ENCODE measurements at places on chromosomes 2 and 18.

GRCh38 chr2:129347486-129348217 is 631.8 kb upstream of the RAB6C start:
- DNase-seq: no peak

GRCh38 chr2:190678444-190679162 is 29.7 kb downstream of the NAB1 start:
- no peak for DNase-seq

DNA sequence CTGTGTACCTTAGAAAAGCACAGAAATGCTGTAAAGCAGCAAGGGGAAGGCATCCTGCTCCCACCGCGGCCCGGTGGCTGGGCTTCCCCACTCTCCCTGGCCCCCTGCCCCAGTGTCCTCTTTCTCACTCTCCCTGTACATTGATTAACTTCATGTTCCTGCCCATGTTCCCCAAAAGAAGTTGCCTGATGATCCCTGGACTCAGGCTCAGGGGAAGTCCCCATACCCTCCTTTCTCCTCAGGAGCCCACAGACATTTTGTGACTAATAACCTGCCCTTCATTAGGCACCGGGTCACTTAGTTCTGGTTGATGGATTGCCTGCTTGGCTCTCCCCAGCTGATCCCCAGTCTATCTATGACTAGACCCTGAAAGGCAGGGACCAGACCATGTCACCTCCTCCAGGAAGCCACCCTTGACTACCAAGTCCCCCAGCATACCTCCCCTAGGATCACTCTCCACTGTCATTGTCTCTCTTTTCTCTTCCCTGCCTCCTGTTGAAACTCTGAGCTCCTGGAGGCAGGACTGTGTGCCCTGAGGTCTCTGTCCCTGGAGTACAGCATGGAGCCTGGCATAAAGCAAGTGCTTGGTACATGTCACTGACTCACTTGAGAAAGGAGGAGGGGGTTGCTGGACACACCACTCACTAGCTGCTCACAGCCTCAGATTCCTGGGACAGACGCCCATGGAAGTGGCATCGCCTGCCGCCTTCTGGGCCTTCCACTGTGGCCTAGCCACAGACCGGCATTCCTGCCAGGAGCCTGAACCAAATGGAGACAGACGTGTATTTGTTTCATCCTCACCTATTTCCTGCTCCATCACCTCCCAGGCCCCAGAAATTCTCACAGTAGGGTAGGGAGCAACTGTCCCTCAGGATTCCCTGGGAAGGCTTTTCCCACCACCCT is 13.5 kb downstream of the MALL start:
- DNase-seq: no peak

DNA sequence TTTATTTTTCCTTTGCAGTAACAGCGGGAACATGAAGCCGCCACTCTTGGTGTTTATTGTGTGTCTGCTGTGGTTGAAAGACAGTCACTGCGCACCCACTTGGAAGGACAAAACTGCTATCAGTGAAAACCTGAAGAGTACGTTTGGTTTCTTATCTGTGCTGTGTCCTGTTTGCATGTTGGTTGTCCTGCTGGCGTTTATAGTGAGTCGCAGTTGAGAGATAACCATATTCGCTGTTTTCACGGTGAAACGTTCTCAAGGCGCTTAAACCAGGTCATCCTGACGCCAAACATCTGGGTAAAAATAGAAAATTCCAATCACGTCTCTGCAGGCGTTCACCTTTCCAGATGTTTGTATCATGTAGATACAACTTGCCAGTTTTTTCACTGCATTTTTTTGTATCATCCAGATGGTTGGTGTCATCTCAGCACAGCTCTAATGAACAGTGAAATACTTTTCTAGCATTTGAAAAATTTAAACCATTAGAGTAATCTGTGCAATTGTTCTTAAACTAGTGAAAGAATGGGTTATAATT is 21.2 kb downstream of the CLUL1 start:
- no peak for DNase-seq

DNA sequence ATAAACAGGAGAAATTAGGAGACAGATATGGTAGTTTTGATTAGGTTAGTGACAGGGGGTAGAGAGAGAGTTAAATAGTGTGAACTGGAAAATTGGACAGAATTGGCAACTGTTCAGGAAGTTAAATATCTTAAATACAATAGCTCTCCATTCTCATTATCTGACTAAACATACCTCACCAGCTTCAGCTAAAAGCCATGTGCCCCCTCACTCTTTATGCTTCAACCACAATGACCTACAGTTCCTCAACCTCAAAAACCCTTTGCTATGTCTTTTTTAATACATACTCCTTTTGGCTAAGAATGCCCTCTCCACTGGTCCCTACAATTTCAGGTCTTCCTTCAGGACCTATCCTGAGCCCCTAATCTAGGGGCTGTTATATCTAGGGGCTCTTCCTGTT is 740.2 kb upstream of the ZEB2 start:
- DNase-seq: peak; percentile 4

DNA sequence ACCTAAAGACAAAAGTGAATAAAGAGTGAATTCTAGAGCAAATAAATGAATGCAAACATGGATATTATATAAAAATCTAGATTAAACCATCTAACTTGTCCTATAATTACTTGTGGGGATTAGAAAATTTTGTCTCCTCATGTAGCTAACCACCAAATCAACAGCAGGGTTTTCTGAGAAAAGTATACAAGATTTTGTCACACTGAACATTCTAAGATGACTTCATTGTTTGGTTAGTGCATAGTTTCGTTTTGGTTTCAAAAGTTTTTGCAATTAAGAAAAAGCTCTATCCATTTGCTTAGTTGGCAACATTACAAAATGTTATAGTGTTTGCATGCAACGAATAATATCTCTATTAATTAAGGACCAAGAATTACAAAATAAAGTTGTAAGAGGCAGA is 125.0 kb downstream of the LRP2 start:
- no peak for DNase-seq

- no peak for DNase-seq
These were observed 432.6 kb downstream of the SATB2 start for GRCh38 chr2:199025146-199025545.

DNA sequence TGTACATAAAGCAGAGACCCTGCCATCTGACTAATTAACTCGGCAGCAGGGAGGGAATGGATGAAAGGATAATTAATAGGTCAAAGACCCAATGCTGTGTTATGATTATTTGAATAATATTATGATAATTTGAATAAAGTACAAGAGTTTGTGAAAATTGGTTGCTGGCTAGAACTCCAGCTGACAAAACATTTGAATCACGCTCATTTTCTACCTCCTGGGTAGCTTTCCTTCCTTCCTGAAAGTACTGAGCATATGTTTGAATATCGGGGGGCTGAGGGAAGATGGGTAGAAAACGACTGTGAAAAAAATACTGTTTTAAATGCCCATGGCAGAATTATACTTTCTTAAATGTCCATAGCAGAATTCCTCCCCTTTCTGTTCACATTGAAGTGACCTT is 243.6 kb upstream of the RBMS1 start:
- no peak for DNase-seq

DNA sequence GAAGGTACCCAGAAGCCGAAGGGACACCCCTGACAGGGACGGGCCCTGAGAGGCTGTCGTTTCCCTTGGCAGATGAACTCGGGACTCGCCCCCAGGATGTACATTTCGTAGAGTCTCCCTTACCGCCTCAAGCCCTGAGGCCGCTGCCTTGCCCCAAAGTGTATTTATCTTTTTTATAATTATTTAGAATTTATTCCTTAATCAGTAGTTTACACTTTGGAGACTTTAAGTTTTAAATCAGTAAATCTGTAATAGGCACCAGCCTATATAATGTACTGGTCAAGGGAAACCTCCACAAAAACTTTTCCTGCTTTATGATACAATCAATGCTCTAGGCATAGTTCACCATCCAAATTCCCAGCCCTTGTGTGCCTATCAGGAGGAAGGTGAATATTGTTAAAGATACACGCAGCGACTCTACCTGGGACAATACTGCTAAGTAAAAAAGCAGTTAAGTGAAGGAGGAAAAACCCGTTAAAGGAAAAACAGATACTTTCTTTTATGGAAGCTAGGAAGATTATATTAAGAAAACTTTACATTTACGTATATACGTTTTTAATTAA is 848 bp downstream of the VRK2 start:
- DNase-seq: no peak

- DNase-seq: no peak
These were observed 77.5 kb downstream of the POLR1A start for GRCh38 chr2:86027922-86028765.

- DNase-seq: no peak
These were observed 6.8 kb downstream of the THUMPD2 start for GRCh38 chr2:39772086-39772811.

- no peak for DNase-seq
These were observed 50.8 kb upstream of the NFE2L2 start for GRCh38 chr2:177315364-177315763.

GRCh38 chr2:44342854-44343253 is 18.4 kb downstream of the PREPL start:
- peak; percentile 37 for DNase-seq

DNA sequence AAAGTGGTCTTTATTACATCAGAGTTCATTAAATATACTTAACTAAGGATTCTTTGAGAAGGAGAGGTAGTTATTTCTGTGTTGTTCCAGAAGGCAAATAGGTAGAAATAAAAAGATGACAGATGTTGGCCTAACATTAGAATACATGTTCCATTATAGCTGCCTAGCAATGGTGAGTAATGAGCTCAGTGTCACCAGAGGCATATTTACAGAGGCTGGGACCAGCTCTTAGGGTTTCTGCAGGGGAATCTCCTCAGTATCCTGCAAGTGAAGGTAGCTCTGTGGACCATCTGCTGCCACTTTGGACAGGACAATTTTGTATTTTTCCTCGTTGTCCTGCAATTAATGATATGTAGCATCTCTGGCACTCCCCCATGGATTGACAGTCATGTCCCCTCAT is 416.0 kb downstream of the THSD7B start:
- no peak for DNase-seq

- no peak for DNase-seq
These were observed 143.7 kb downstream of the MC4R start for GRCh38 chr18:60228609-60229595.

GRCh38 chr2:143524119-143524553 is 394.9 kb downstream of the ARHGAP15 start:
- DNase-seq: no peak

- no peak for DNase-seq
These were observed 3.3 kb downstream of the TWSG1 start for GRCh38 chr18:9337873-9338272.

GRCh38 chr2:8219096-8219495 is 462.8 kb upstream of the ID2 start:
- DNase-seq: no peak

- DNase-seq: no peak
These were observed 66.2 kb upstream of the KLF7 start for GRCh38 chr2:207231967-207232366.

DNA sequence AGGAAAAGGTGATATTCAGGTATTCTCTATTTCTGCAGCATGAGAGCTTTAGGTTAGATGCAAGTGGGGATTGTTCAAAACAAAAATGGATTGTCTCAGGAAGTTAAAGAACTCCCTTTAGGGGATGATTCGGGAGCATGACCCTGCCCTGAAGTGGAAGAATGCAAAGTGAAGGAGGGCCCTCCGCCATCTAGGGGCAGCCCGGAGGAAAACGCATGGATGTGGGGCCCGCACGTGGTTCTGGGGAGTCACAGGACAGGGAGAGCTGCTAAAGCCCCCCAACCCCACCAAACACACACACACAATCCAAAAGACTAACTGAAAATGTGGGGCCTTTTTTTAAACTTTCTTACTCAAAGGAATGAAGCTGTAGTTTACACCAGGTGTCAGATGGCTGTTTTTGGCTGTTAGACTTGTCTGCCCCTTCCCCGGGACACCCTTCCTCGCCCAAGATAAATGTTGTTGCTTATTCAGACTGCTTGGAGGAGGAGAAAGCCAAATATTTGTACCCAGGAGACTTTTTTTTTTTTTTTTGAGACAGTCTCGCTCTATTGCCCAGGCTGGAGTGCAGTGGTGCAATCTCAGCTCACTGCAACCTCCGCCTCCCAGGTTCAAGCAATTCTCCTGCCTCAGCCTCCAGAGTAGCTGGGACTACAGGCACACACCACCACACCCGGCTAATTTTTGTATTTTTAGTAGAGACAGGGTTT is 78.8 kb downstream of the HNRNPLL start:
- no peak for DNase-seq

GRCh38 chr2:111140815-111141214 is 20.1 kb downstream of the BCL2L11 start:
- DNase-seq: no peak

DNA sequence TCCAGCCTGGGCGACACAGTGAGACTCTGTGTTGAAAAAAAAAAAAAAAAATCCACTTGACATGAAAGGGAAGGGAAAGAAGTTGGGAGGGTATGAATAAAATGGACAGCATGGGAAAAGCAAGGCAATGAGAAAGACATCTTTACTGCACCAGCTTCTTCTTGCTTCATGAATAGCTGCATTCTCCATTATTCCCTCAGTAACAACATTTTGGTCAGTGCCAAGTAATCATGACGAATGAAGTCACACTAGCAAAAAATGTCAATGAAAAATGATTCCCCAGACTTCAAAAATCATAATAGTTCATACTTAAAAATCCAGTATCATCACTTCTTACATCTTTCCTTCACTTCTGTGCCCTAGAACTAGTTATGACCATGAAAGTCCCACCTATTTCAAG is 30.4 kb downstream of the ADAM17 start:
- no peak for DNase-seq

DNA sequence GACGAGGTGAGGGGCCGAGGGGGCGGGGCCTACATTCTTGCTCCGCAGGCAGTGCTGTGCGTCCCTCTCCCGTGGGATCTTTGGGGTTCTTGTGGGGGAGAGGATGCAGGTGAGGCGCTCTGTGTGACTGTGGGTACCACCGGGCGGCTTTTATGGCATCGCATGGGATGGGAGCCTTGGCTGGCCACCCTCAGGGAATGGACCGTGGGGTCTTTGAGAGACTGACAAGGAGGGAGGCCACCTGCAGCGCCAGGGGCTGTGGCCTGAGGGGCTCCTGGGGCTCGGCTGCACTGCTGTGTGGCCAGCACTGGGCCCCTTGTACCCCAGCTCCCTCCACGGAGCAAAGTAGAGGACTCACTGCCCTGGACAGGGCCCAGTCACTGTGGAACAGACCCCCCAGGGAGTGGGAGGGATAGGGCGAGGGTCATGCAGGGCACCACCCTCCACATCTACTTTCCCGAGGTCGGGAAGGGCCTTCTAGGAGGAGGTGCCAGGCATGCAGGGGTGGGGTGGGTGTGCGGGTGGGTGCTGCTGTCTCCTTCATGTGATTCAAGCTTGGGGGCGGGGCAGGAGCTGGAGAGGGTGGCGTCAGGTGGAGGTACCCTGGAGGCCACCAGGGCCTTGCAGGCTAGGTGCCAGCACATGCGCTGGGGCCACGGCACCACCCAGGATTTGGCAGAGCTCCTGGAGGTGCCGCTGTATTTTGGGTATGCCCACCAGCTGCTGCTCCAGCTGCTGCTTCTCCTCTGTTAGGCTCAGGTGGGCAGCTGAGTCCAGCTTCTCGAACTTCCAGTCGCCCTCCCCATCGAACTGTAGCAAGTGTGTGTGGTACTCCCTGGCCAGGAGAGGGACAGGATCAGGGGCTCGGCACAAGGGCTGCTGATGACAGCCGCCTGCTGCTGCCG is 1072.4 kb downstream of the RPIA start:
- DNase-seq: no peak

- no peak for DNase-seq
These were observed 15.8 kb upstream of the TRPM8 start for GRCh38 chr2:233901367-233901766.
